ENCODE measurements at places on chromosomes 5 and 9.

GRCh38 chr5:55904152-55904551 is 53.0 kb downstream of the IL31RA start:
- DNase-seq = no peak

DNA sequence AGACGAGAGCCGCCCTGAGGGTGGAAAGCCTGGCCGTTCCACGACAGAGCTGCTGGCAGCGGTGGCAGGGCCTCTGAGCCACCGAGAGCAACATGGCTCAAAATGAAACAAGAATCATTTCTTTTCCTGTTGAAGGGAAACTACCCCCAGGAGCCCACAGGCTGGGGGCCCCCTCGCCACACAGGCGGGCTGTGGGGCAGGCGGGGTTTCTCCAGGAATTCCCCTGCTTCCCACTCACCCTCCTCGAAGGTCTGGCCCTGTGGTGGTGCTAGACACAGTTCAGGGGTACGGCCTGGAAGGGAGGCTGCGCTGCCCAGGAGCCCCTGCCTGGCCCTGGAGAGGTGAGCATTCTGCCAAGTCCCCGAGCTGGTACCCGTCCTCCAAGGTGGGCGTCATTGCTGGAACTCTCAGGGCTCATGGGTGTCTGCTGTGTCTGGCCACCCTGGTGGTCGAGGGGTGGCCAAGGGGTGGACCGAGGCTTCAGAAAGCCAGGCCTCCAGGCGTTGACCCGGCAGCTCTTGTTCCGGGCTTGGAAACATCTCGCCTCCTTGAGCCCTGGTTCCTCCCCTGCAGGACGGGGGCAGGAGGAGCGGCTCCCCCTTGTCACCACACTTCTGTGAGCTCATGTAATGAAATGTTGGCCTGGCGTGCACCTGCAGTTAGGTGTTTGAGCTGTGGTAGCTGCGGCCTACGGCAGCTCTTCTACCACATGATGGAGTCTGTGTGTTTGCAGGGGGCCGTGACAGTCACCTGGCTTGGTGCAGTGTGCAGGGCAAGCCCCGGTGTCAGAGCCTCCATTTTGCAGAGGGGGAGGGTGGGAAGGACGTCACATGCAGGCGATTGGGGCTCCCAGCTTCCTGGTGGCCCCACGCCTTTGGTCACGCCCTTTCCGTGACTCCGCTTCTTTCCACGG is 65.3 kb downstream of the RXRA start:
- no peak for DNase-seq

DNA sequence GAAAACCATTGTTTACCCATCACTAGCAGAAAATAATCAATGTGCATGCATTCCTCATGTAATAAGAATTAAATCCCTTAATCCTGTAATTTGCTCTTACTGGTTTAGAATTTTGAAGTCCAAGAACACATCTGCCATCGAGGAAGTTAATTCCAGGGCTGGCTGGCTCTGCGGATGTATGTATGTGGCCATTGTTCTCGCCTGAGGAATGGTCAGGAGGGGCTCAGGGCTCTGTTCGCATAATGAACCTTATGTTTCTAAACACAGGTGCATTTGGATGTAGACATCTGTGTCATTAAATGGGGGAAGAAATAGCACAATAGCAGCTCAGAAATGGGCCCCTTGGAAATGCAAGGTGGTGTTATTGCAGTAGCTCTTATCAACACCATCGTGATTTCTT is 148.6 kb upstream of the GAS1 start:
- DNase-seq = no peak

DNA sequence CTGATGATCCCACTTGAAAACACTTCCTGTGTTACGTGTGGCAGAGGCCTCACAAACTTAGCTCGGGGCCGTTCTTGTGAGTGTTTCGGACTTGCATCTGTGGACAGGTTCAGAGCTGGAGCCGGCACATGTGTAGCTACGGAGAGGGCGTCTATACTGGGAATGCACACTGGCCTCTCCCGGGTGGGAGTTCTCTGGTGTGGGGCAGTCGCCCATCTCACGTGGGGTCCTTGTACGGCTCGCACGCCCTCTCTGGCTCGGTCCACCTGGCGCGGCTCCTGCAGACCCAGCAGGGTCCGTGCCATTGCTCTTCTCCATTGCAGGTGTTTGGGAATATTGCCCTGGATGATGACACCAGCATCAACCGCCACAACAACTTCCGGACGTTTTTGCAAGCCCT is 197.9 kb downstream of the CACNA1B start:
- DNase-seq = no peak

GRCh38 chr5:181053488-181054121 is 13.5 kb downstream of the BTNL9 start:
- no peak for DNase-seq

GRCh38 chr9:126844085-126844484 is 16.4 kb upstream of the ZBTB34 start:
- no peak for DNase-seq
